ENCODE measurements at places on chromosomes 11 and 22.
A peak's percentile ranks its signal among the peaks of the same experiment; 100 is the strongest.

DNA sequence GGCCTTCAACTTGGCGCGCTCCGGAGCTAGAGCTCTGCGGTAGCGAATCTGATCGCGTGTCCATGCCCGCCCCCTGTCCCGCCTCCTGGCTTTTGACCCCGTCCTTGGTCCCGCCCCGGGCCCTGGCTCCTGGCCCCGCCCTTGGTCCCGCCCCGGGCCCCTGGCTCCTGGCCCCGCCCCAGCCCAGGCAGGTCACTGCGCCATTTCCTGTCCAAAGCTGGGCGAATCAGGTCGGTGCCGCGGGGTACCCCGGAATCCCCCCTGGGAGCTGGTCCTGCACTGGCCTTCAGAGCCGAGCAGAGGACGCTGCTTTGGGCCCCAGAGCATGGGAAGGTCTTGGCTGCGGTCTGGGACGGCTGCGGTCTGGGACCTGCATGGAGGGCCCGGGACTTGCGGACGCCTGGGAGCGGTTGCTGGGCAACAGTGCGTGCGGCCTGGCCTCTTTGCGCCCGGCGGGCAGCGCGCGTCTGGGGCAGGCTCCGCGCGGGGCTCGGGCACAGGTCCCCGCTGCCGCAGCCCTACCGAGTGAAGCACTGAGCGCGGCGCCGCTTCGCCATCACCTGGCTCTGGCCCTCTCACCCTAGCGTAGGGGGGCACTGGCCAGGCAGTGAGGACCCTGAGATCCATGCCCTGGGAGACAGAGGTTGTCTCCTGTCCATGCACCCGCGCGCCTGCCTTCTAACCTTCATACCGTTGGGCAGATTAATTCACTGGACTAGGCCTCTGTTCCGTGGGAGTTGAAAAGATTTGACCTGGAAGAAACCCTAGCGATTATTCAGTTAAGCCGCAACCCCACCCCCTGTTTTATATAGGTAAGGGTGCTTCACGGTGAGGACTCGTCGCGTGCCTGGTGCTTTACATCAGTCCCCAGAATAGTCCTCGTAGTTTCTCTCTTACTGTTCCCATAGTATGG lies at the start of gene TTC12:
Gene TTC12 (plus strand): TSS at position 195 of the 913 bp plus-strand sequence. CDS start 1,675 bp downstream, outside the sequence.
- DNase-seq = peak; percentile 95

- DNase-seq = no peak
These were observed 2.7 kb upstream of the SCUBE1 start for GRCh38 chr22:43345761-43346301.

GRCh38 chr11:113142508-113142907 lies 171.9 kb upstream of the TTC12 start:
- no peak for DNase-seq

GRCh38 chr11:10762913-10763421 lies 11.9 kb downstream of the CTR9 start:
- no peak for DNase-seq

- no peak for DNase-seq
These were observed 120.9 kb upstream of the LUZP2 start for GRCh38 chr11:24375931-24376330.

GRCh38 chr22:37462983-37463382 lies 23.2 kb downstream of the MFNG start:
- no peak for DNase-seq

- no peak for DNase-seq
These were observed 1.8 kb downstream of the RCN1 start for GRCh38 chr11:32092581-32093170.

DNA sequence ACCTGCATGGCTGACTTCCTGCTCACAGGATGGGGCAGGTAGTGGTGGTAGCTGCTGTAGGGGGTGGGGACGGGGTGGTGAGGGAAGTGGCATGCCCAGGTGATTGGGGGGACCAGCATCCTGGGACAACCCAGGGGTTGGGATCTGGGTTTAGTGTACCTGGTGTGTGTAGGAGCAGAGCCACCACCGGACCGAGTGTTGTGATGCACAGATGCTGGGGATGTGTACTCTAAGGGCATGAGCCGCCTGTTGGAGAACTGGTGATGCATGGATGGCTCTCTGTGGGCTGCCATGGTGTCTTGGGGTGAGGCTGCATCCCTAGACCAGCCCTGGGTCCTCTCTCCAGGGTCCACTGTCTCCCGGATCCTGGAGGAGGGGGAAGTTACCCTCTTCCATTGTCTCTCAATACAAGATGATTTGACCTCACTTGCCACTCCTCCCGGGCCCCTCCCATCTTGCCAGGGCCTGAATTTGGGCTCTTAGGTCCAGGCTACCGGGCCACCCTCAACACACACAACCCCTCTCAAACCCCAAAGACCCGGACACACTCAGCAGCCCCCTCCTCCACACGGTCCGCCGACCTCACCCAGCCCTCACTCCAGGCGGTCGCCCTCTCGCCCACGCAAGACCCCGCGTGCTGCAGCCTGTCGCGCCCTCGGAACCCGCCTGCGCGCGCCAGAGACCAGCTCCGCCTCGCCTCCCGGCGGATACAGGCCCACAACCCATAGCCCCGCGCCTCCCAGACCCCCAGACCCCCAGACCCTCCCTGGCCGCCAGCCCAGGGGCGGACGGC lies 619 bp downstream of the LRRC75B start:
- DNase-seq = no peak

GRCh38 chr11:11427140-11427539 lies 74.1 kb upstream of the CSNK2A3 start:
- no peak for DNase-seq

GRCh38 chr22:44730022-44730393 lies 22.4 kb upstream of the ARHGAP8 start:
- DNase-seq = no peak

GRCh38 chr11:9066433-9066925 lies 24.9 kb downstream of the SCUBE2 start:
- no peak for DNase-seq

- no peak for DNase-seq
These were observed 2084.3 kb downstream of the LRRC4C start for GRCh38 chr11:39374963-39375698.

DNA sequence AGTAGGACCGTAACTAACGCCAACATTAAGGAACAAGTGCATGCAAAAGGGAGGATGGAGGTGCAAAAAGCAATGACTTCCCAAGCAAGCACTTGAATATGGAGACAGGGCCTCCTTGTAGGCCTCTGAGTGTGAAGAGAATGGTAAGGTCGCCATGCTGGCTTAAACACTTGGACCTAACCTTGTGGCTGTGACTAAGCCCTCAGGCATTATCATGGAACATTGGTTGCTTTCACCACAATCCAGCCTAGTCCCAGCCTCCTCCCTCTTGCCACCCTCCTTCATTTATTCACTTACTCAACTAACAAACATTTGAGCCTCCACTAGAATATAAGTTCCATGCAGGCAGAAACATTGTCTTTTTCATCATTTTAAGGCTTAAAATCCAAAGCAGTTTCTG lies 11.9 kb upstream of the SYTL2 start:
- DNase-seq = no peak

- no peak for DNase-seq
These were observed 14.8 kb downstream of the SLCO2B1 start for GRCh38 chr11:75165721-75166120.

- no peak for DNase-seq
These were observed 44.6 kb downstream of the C11orf91 start for GRCh38 chr11:33655842-33656600.

GRCh38 chr11:77403211-77403610 lies 70.7 kb downstream of the PAK1 start:
- no peak for DNase-seq

- DNase-seq = no peak
These were observed 32.9 kb upstream of the CD5 start for GRCh38 chr11:61069427-61069826.

GRCh38 chr11:26712497-26712896 lies 9.4 kb downstream of the SLC5A12 start:
- no peak for DNase-seq

- no peak for DNase-seq
These were observed 34.0 kb downstream of the SLCO2B1 start for GRCh38 chr11:75184757-75185425.

DNA sequence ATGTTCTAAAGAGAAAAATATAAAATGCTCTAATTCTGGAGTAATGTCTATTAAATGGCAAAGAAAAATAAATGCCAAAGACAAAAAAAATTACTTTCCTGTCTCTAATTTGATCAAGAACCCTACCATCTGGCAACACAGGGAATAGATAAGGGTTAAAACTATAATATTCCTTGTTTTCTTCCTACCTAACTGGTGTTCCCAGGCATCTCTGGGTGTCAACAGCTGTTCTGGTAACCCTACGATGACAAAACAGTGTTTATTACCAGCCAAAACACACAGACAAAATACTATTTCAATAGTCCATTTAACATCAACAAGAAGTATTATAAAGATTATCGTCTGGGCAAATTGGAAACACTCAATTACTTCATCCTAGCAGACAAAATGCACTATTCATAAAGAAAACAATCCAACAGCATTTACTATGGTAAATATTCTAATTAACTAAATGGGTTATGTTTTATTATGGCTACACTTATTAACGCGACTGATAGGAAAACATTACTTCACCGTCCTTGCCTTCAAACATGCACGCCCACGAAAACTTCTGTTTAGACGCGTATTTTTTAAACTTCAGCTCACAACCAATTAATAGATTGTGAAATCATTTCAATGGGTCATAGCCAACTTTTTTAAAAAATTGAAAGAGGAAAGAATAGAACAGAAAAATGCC lies 50.6 kb downstream of the LGR4 start:
- no peak for DNase-seq

DNA sequence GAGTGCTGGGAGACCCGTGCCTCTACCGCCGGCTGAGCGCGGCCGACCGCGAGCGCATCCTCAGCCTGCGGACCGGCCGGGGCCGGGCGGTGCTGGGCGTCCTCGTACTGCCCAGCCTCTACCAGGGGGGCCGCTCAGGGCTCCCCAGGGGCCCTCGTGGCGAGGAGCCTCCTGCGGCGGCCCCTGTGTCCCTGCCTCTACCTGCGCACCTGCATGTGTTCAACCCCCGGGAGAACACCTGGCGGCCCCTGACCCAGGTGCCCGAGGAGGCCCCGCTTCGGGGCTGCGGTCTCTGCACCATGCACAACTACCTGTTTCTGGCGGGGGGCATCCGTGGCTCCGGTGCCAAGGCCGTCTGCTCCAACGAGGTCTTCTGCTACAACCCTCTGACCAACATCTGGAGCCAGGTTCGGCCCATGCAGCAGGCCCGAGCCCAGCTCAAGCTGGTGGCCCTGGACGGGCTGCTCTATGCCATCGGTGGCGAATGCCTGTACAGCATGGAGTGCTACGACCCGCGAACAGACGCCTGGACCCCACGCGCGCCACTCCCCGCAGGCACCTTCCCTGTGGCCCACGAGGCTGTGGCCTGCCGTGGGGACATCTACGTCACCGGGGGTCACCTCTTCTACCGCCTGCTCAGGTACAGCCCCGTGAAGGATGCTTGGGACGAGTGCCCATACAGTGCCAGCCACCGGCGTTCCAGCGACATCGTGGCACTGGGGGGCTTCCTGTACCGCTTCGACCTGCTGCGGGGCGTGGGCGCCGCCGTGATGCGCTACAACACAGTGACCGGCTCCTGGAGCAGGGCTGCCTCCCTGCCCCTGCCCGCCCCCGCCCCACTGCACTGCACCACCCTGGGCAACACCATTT lies 3.5 kb downstream of the KLHDC7B start:
- no peak for DNase-seq

- DNase-seq = no peak
These were observed 274.9 kb upstream of the ZC3H12C start for GRCh38 chr11:109818290-109818689.

GRCh38 chr11:88619071-88619425 lies 281.5 kb upstream of the CTSC start:
- DNase-seq = no peak

- no peak for DNase-seq
These were observed 2.9 kb downstream of the CLCF1 start for GRCh38 chr11:67370351-67371076.

- no peak for DNase-seq
These were observed 54.8 kb downstream of the NAT10 start for GRCh38 chr11:34160049-34160721.

DNA sequence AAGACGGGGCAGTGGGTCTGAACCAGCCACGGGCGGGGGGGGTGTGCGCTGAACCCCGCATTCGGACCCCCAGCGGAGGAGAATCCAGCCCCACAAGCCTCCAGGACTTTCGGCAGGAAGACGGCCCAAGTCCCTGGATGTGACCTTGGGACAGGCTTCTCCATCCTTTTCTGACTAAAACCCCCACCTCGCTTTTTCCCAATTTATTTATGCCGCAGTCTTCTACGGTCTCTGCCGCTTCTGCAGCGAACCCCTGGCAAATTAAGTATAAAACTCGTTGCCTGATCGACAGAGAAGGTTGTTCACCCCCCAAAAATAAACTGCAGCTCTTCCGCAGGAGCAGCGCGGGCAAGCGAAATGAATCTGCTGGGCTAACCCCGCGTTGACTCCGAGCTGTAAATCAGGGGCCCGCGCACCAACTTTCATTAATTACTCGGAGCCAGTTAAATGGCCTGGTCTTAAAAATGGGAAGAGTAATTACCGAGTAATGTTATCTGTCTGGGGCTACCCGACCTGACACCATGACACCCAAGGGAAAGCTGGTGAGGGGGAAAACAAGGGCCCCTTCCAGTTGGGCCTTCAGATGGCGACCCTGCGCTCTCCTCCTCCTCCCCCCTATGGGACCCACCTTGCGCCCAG lies 6.6 kb downstream of the WT1 start:
- no peak for DNase-seq

DNA sequence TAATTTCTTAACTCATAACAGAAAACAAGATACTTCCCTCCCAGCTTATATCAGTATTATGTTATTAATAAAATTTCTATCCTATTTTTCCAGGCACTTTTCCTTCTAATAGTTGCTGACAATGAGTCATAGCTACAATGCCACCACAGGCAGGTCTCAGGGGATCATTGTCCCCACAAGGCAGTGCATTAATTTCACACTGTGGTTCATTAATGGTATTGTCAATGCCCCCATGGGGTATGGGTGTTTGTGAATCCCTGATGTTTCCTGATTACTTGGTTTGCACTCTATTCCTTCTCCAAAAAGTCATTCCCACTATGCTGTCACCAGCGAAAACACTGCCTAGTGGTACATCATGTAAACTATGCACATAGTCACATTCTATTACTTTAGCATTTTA lies 345.5 kb upstream of the CTSC start:
- no peak for DNase-seq

- DNase-seq = no peak
These were observed 214.1 kb downstream of the BUD13 start for GRCh38 chr11:116558504-116559211.

DNA sequence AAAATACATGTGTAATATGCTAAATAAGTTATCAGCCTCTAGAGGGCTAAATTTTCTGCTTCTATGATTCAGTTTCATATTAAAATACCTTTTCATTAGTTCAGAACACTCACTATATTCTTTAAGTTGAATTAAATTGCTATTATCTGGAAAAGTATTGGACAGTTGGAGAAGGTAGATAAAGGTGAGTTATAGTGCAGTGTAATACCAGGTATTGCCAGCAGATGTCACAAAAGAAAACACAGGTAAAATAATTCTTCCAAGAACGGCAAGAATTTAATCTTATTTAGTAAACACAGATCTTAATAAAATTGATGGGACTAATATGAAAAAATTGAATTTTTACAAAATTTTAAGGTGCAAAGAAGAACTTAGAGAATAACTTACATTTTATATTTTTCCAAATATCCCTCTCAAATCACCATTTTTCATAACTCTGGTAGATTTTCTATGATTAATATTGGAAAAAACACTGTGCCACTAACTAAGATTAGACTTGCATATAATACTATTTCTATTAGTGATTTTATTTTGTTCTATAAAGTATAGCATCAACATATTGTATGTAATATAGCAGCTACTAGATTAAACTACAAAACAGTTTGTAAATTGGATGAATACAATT lies 1.7 kb upstream of the LRRC4C start:
- DNase-seq = no peak

Measured in left ventricle myocardium inferior (tissue), 1 donor.